Hindlimb muscle (tissue), 1 donor: ENCODE measurements at places on chromosomes 3 and 15.

- peak; percentile 67 for DNase-seq
Measured at GRCh38 chr15:63374686-63375520, 6.7 kb downstream of the CA12 start.

DNA sequence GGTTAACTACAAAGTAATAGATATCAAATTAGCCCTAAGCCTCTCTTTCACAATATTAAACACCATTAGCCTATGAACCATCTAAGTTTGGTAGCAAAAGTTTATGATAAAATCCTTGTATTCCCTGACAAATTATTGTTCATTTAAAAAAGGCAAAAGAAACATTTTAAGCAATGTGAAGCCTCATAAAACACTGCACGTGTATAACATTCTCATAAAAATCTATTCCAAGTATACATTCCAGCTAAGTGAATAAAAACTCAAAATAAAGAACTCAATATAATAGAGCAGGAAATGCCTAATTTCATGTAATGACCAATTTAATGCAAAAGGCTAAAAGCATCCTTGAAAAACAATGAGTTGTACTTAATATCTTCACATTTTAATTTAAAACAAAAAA is 27.7 kb downstream of the TNIK start:
- no peak for DNase-seq

DNA sequence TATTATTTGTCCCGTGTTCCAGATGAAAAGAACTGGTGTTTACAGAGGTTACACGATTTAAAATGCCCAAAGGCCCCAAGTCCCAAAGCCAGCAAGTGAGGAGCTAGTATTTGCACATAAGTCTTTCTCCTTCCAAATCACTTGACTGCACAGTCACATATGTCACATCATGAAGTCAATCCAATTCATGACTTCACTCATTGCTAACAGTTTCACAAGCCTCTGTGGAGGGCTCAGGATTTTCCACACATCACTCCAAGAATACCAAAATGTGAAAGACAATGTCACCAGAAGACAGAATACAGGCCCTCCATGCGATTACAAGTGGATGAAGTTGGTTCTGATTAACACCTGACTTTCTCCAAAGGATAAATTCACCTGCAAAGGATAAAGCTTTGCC is 283.1 kb upstream of the UBE2E2 start:
- peak; percentile 27 for DNase-seq

DNA sequence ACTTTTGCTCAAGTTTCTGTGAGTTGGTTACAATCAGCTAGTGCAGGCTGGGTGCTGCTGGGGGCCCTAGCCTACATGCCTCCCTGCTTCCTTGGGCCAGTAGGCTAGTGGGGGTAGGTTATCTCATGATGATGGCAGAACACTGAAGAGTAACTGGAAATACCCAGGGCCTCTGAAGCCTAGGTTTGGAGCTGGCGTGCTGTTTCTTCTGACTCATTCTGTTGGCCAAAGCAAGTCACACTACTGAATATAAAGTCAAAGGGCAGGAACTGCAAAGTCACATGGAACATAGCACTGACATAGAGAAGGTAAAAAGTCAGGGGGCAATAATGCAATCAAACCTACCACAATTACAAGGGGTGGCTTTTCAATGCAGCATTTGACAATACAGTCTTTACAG is 34.5 kb downstream of the RASGRP1 start:
- no peak for DNase-seq

DNA sequence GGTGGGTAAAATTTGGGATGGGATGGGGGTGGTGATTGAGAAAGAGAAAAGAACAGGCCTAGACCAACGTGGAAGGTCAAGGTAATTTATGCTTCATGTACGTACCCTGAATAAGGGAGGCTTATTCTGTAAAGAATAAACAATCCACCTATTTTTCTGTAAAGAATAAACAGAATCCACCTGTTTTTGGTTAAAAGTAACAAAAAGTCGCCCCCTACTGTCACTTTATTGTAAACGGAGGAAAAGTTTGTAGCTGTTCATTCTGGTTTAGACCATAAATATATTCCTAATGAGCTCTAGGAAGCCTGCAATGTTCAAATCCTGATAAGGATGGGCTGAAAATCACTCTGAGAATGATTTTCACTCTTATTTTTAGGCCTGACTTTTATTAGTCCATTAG is 23.5 kb upstream of the SQOR start:
- no peak for DNase-seq

- no peak for DNase-seq
Measured at GRCh38 chr15:39624806-39625205, 43.9 kb downstream of the THBS1 start.

GRCh38 chr15:40470423-40471104 is at the start of gene CHST14:
CHST14 (plus strand) TSS chr15:40470984; CDS start chr15:40471214, 230 bp downstream.
- DNase-seq = peak; percentile 72

DNA sequence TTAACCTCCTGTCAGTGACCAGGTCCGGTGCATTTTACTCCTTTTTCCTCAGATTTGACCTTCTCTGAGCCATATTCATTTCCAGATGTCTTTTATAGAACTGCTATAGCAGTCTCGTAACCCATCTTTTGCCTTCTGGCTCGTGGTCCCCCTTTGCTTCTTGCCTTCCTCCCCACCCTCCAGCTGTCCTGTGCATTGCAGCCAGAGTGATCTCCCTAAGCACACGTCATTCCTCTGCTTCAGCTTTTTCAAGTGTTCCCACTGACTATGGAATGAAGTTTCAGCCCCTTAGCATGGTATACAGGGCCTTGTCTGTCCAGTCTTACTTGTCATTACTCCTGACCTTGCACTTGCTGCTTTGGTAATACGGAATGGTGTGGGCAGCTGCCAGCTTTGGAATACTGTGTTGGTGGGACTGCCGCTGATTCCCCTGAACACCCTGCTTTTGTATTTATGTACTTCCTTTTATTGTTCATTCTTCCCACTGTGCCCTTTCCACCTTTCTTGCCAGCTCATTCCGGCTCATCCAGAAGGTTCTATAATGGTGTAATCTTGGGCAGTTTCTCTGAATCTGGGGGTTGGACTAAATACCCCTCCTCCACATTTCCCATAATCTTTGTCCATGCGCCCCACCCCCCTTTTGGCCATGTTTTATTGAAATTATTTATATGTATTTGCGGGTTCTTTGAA is 38.9 kb downstream of the SLC25A26 start:
- DNase-seq = no peak

DNA sequence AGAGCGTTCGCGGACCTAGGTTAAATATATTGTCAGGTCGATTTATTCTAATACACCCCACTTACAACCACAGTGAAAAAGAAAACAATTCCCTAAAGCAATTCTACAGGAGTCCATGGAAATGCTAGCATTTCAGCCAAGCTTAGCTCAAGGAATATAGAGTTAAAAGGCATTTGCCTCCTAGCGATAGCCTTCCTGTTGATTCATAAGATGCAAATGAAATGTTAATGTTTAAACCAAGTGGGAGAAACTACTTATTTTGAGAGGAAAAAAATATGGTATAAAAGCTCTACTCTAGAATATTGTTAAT is 1.7 kb upstream of the ALCAM start:
- no peak for DNase-seq

DNA sequence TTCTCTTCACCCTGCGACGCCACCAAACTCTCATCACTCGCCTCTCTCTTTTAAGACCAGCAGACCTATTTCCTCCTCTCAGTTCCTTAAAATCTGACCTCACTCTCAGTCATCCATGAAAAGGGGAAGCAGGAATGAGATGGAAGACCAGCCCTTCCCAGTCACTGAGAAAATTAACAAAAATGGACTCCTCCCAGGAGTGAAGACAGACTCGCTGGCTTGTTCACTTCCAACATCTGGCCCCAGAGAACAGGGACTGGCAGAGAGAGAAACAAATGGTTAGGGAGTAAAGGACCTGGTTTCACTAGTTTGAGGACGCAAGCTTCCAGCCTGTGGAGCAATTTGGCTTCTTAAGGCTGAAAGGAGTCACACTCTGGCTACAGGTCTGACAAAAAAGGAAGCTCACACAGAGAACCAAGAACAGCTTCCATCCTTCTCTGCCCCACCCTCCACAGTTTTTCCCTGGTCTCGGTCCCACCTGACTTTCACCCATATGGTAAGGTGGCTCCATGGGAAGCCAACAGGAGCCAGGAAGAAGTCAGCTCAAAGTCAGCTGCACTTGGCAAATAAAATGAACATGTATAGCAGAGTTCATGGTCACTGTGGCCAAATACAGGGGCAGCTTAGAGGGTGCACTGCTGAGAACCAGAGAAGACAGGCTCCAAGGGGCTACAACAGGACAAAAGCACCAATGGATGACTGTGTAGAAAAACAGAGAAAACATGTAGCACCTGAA is 57.2 kb downstream of the ITGB5 start:
- DNase-seq = no peak

GRCh38 chr3:64917914-64918453 is 230.2 kb upstream of the ADAMTS9 start:
- DNase-seq = no peak

DNA sequence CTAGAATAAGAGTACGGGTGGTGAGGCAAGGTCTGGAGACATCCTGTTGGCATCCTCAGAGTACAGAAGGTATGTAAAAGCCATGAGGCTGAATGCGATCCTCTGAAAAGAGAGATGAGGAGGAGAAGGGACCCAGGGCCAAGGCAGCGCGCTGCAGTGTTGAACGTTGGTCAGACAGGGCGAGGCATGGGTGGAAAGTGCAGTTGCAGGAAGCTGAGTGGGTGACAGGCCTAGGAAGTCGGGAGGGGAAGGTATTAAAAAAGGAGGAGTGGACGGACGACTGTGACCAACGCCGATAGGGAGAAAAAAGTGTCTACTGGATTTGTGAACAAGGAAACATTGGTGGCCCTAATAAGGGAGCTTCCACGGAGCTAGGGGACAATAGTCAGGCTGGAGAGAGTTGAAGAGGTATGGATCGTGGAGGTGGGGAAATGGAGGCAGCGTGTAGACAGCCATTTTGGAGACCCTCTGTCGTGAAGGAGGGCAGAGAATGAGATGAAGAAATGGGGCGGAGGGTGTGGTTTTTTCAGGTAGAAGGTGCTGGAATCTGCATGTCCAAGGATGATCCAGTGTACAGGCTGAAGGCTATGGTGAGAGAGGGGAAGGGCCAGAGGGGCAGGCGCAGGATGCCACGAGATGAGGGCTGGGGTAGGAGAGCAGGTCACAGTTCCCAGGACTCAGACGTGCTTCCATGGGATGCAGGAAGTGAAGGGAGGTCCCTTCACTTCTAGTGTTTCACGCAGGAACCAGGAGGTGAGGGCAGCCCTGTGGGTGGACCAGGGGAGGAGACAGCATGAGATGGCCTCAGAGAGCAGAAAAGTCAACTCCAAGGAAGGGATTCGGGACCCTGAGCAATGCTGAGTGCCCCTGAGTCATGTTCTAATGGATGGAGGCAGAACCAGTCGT is 115.9 kb downstream of the ASB7 start:
- no peak for DNase-seq

DNA sequence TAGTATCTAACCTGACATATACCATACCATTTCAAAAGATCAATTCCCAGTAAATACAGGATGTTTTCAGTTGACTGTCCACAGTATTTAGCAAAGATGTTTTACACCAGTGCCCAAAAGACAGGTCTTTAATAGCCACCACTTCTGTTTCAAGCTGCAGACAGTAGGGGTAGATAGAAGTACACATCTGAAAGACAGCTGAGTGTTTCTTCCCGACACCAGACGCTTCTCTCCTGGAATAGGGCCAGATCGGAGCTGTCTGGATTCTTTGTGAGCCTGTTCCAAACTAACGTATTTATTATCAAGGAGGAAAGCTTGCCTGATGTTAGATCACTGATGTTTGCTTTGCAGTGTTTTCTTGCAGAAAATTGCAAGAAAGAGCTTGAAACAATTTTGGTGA is 136.1 kb upstream of the RBMS3 start:
- DNase-seq = peak; percentile 65
